ENCODE measurements at places on chromosomes 1 and 21.

GRCh38 chr1:233368106-233368788, 40.7 kb downstream of the MAP3K21 start:
- no peak for DNase-seq

- DNase-seq, result no peak
Measured at GRCh38 chr1:36151845-36152203, 2.5 kb upstream of the TRAPPC3 start.

GRCh38 chr1:886311-886710, 37.4 kb upstream of the SAMD11 start:
- no peak for DNase-seq

- DNase-seq, result no peak
Measured at GRCh38 chr1:177471244-177471643, 300.5 kb downstream of the BRINP2 start.

GRCh38 chr1:90989990-90990389, 31.8 kb downstream of the ZNF644 start:
- no peak for DNase-seq

DNA sequence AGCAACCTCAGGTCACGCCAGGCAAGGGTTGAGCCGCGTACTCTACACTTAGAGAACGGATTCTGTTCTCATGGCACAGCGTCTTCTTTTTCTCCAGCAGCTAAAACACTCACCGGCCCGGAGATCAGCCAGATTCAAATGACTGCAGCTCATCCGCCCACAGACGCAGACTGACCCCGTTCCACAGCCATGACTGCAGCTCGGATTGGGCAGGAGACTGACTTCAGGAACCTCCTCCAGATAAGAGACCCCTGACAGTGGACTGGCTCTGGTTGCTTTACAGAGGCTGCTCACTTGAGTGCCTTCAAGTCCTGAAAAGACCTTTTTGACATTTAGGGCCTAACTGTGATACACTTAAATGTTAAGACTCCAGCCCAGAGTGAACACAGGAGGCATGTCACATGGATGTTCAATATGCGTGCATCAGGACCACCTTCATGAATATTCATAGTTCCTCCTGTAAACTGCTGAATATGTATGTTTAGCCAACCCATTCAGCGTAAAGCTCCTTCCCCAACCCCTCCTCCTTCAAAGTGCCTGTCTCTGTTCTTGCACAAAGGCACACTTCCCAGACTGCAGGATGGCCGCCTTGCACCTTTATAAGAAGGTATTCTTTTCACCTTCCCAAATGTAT, 42.6 kb downstream of the BACE2 start:
- no peak for DNase-seq

DNA sequence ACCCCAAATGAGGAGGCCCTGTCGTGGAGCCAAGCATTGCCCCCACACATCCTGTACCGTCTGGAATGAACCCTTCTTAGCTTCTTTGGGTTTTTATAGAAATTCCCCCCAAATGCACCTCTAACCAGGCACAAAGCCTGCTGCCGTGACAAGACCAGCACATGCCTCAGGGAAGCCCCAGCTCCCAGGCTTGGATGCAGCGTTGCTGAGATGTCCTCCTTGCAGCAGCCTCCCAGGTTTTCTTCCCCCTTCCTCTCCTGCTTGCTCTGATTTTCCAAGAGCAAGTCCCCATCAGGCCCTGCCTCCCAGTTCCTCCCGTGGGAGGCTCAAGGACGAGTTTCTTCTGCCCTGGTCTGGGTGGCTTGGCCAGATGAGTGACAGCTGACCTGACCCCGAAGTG, 119.0 kb upstream of the VAMP3 start:
- no peak for DNase-seq

- DNase-seq, result no peak
Measured at GRCh38 chr1:24327891-24328290, 8.7 kb downstream of the GRHL3 start.

- no peak for DNase-seq
Measured at GRCh38 chr1:167923324-167924056, 9.6 kb upstream of the ADCY10 start.

GRCh38 chr21:45546636-45547544, 4.7 kb upstream of the SLC19A1 start:
- no peak for DNase-seq

GRCh38 chr1:87497380-87498203, 168.9 kb downstream of the LMO4 start:
- no peak for DNase-seq

DNA sequence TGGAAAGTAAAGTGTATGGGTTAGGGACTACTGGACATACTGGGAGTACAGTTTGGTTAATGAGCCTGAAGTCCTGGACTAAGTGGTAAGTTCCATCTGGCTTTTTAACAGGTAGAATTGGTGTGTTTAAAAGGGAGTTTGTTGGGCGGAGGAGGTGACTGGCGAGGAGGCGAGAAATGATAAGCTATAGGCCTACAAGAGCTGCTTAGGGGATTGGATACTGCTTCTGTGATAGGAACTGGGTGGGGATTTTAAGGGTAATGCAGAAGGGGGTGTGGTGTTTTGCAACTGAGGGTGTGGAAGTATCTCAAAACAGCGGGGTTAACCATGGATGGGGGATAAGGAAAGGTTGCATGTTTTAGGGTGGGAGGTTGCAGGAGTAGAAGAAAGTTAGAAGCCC, 3.5 kb downstream of the ERVH48-1 start:
- DNase-seq, result no peak

DNA sequence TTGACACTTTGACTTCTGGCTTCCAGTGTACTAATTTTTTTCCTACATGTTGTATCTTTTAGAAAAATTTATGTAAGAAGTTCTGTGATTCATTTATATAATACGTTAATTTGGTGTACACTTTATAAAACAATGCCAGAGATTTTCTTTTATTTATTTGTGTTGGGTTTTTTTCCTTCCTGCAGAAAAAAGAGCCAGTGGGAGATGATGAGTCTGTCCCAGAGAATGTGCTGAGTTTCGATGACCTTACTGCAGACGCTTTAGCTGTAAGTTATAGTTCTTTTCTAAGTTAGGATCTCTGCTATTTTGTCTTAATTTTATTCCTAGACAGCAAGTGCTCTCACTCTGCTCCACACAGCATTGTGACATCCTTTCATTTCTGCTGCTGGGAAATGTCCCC, 14.4 kb downstream of the SARS1 start:
- no peak for DNase-seq

GRCh38 chr21:16713331-16714117, 799.3 kb upstream of the CXADR start:
- DNase-seq, result no peak

- no peak for DNase-seq
Measured at GRCh38 chr1:152596986-152597385, 3.0 kb upstream of the LCE3C start.

- DNase-seq, result no peak
Measured at GRCh38 chr21:41397471-41397891, 28.6 kb upstream of the MX1 start.

DNA sequence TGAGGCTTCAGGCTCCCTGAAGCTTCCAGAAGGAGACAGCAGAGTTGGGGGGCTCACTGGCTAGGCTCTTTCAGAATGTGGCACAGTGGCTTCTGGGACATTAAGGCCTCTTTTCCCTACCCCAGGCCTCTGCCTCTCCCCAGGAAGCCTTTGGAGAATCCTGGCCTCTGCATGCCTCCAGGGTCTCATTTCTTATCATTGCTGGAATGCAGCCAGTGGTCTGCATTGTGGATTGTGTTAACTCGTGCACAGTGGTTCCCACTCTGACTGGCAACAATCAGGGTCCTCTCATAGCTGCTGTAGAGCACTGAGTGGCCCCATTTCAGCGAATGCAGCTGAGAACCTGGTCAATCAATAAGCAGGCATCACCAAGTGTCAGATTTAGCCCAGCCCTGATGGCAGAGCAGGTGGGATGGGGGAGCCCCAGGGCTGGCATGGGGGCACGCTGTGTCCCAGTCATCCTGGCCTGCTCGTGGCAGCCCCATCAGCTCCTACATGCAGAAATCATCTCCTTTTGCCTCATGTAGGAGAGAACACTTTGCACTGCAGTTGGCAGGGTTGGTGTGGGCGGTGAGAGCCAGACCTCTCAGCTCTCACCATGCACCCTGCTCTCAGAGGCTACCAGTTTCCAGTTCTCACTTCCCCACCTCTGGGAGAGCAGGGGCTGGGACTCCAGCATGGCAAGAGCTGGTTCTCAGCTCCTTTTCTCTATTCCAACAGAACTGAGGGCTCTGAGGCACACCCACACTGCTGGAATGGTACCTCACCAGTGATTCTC, 13.4 kb downstream of the ADORA1 start:
- DNase-seq, result no peak

- no peak for DNase-seq
Measured at GRCh38 chr1:157288996-157289395, 150.8 kb upstream of the ETV3 start.

- peak; percentile 56 for DNase-seq
Measured at GRCh38 chr1:164137273-164137925, 421.6 kb upstream of the PBX1 start.

DNA sequence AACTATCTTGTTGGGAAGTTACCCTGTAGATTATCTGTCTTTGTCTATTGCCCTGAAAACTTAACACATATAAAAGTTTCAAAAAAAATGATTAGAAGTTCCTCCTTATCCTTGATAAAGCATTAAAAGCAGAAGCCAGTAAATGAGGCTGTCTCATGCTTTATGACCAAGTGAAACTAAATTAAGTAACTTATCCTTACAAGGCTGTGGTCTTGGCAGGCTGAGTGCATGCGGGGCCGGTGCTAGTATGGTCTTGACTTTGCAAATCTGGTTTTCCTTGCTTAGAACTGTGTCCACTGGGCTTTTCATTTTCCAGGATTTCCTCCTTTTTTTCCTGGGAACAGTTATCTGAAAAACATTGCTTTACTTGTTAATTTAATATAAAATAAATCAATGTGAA, 43.1 kb downstream of the PCNX2 start:
- DNase-seq, result no peak

- peak; percentile 74 for DNase-seq
Measured at GRCh38 chr1:64097859-64098258, 105.6 kb upstream of the UBE2U start.

DNA sequence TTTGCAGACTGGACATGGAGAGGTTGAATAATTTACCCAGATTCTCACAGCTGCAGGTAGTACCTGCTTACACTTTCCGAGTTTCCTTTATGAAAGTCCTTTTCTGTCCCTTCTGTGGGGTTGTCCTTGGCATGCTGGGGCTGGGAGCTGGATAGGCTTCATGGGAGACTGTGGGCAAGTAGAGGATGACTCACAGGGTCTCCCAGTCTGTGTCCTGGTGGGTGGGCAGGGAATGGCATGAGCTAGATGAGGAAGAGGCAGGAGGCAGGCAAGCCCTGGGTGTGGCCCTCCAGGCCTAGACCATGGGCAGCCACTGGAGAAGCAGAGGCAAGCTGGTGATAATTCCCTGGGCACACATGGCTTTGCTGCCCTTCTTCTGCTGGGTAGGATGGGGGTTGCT, 80.6 kb downstream of the NAV1 start:
- DNase-seq, result no peak

DNA sequence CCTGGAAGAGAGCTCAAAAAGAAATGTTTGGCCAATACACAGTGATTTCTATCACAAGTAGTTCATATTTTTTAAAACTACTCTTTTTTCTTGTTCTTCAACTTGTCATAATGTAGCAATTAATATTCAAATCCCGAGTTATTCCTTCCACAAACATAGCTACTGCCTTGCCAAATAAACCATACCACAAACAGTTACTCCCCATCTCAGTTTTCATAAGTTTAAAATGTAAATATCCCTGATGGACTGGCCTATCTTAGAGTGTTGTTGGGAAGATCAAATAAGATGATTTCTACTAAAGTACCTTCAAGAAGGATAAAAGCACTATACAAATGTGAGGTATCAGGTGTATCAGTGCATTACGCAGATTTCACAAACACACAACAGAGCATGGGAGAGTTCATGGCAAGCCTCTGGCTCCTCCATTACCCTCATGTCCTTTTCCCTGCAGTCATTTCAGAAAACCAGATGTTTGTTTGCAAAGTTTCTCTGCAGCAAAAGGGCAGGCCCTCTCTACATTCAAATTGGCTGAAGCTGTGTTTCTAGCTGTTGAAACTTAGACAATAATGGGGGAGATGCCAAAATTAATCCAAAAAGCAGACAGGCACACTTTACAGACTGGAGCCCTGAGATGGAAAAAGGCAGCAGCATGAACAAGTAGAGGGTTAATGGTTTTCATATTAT, 16.1 kb downstream of the WLS start:
- no peak for DNase-seq

- peak; percentile 65 for DNase-seq
Measured at GRCh38 chr1:85201340-85202091, 700 bp upstream of the SYDE2 start.

- peak; percentile 63 for DNase-seq
Measured at GRCh38 chr1:215888159-215888558, 321.1 kb downstream of the KCTD3 start.

- DNase-seq, result peak; percentile 75
Measured at GRCh38 chr1:153963850-153964331, 554 bp upstream of the SLC39A1 start.

GRCh38 chr1:10707208-10707607, 89.2 kb downstream of the CASZ1 start:
- DNase-seq, result no peak

DNA sequence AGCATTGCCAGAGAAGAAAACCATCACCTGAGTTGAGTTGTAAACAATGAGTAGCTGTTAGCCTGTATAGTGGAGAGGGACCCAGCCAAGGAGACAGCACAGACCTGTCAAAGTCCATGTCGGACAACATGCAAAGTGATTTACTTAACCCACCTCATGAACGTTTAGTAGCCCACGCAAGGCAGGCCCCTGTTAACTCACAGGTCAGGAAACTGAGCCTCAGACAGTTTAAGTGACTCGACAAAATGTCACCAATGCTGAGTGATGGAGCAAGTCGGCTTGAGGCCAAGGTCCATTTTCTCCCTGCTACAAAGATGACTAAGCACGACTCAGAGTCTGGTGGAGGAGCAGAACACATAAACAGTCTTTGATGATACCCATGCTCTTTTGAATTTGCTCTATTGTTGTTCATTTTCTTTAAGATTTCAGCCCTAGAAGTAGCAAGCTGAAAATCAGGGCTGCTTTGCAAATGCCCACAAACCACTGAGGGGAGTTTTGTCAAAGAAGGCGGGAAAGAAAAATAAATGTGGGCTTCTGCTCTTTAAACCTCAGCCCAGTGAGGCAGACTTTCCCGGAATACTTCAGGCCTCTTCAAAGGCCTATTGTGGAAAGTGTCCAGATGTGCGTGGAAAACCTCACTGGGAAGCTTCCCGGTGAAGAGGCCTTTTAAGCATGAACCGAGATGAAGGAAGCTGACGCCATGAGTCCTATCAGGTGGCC, 83.8 kb upstream of the HOOK1 start:
- no peak for DNase-seq

- DNase-seq, result no peak
Measured at GRCh38 chr1:192376374-192376773, 59.6 kb downstream of the RGS21 start.

GRCh38 chr1:186306533-186306932, 68.5 kb downstream of the TPR start:
- no peak for DNase-seq

- DNase-seq, result no peak
Measured at GRCh38 chr21:24727803-24728440, 879.4 kb downstream of the MRPL39 start.

GRCh38 chr1:203465146-203465798, 10.3 kb upstream of the PRELP start:
- no peak for DNase-seq

Measured in NCI-H345 (cell line).